ENCODE measurements at places on chromosomes 3 and 15.

DNA sequence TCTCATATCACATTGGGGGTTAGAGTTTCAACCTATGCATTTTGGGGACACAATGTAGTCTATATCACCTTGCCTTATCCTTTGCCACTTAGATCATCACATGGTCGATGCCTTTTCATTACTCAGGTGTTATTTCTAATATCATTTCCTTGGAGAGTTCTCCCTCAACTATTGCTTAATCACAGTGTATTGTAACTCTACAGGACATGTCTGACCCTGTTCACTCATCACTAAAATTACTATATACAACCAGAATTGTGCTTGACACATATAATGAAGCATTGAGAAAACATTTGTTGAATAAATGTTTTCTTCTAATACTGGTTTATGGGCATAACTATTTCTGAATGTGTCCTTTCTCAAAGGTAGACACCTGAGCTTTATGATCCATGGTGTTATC lies 207.4 kb downstream of the EPHA6 start:
- no peak for DNase-seq

- no peak for DNase-seq
Observed at GRCh38 chr3:29429055-29429679, 148.3 kb downstream of the RBMS3 start.

DNA sequence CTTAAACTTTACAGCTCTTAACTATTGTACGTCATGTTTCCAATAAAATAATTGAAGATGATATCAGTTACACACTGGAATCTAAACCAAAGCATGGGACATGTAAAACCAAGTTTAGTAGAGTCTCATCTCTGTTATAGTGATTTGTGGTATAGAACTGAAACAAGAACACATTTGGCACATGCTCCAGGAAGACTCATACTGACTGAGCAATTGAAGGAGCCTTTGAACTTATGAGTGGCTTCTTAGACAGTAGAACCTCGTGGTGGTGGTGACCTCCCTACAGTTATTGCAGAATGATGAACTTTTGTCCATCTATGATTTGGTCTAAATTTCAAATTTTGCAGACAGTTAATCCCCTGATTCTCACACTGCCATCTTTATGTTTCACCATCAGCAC lies 729.7 kb downstream of the ROBO1 start:
- no peak for DNase-seq

DNA sequence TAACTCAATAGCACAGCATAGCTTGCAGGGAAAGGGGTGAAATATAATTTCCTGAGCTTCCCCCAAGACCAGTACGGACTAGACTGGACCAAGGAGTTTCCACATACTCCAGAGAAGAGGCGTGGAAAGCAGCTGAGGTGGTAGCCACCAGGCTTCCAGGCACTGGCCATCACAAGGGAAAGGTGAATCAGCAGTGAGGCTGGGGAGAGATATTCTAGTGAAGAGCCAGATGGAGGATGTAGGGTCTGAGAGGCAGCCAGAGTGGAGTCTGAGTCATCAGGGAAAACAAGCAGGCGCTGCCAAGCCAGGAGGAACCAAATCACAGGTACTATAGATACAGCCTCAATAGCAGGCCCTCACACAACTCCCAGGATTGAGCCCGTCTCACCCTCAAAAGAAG lies 9.6 kb upstream of the RASA2 start:
- DNase-seq = no peak

DNA sequence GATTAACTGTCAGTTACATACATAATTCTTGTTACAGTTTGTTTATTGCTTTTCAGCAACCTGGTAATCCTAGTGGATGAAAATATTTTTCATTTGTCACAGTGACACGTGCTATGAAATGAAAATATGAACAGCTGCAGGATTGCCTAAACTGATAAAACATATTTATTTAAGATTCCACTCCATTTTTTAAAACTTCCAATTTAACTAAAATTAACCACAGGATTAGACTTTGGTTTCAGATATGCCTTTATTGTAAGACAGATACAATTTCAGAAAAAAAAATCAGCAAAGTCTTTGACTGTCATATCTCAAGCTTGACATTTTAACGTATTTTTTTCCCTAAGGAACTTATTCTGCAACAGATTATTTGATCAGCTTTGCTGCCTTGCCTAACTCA lies 550.7 kb downstream of the ROBO1 start:
- no peak for DNase-seq

GRCh38 chr15:85047271-85047948 lies 65.8 kb downstream of the PDE8A start:
- DNase-seq = peak; percentile 23

GRCh38 chr15:77548589-77549557 lies 83.8 kb downstream of the LINGO1 start:
- no peak for DNase-seq
